Stimulated activated CD4-positive, alpha-beta T cell treated with anti-CD3 and anti-CD28 coated beads, Interleukin-1b, Interleukin-23, amount 100 ng/mL, for 1 hour (primary cell): ENCODE measurements at places on chromosomes 3 and 15.

GRCh38 chr3:15161133-15161532, 44.9 kb upstream of the CAPN7 start:
- DNase-seq = no peak

DNA sequence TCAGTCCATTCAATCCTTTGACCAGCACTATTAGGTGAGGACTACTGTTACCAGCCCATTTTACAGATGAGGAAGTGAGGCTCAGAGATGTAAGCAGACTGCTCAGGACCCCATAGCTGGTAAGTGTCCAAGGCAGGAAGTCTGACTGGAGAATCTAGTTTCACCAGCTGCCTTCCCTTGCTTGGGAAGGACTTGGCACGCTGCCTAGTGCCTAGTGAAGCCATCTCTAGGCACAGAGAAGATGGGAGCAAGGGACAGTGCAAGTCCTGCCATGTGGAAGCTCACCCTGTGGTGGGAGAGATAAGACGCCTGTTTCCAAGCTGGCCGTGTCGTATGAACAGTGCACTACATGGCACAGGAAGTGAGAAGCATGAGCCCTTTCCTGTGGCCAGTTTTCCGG, 111.8 kb upstream of the TMC3 start:
- no peak for DNase-seq

GRCh38 chr3:42547401-42547945, 34.3 kb downstream of the SEC22C start:
- DNase-seq = peak; percentile 26

GRCh38 chr3:80769683-80770082, 991.8 kb downstream of the GBE1 start:
- no peak for DNase-seq

DNA sequence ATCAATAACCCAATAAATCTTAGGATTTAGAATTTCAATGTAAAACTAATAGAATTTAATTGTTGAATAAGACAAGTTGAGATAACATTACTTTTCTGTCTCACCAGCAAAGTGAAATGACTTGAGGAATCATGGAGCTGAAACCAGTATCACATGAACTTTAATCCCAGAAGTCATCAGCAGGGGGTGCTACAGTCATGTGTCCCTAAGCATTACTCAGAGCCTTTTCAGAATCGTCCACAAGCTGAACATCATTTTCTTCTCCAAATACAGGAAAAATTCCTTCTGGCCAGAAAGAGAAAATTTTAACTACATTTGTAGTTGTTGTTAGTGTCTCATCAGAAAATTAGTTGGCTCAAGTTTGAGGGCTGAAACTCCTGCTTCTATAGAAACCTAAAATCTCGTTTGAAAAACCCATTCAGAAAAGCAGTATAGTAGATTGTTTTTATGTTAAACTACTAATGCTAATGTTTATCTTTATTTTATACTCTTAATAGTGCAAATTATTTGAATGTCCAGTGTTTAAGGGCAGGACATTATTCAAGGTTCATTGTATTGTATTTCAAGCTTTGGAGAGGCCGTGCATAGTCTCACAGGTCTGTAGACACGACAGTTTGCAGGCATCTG, 384.1 kb downstream of the PLOD2 start:
- DNase-seq = no peak

GRCh38 chr15:70084461-70084860, 13.3 kb downstream of the TLE3 start:
- DNase-seq = no peak

- DNase-seq = no peak
Observed at GRCh38 chr3:156814295-156814694, 11.9 kb upstream of the LEKR1 start.

- no peak for DNase-seq
Observed at GRCh38 chr3:37124435-37124834, 49.9 kb downstream of the LRRFIP2 start.

DNA sequence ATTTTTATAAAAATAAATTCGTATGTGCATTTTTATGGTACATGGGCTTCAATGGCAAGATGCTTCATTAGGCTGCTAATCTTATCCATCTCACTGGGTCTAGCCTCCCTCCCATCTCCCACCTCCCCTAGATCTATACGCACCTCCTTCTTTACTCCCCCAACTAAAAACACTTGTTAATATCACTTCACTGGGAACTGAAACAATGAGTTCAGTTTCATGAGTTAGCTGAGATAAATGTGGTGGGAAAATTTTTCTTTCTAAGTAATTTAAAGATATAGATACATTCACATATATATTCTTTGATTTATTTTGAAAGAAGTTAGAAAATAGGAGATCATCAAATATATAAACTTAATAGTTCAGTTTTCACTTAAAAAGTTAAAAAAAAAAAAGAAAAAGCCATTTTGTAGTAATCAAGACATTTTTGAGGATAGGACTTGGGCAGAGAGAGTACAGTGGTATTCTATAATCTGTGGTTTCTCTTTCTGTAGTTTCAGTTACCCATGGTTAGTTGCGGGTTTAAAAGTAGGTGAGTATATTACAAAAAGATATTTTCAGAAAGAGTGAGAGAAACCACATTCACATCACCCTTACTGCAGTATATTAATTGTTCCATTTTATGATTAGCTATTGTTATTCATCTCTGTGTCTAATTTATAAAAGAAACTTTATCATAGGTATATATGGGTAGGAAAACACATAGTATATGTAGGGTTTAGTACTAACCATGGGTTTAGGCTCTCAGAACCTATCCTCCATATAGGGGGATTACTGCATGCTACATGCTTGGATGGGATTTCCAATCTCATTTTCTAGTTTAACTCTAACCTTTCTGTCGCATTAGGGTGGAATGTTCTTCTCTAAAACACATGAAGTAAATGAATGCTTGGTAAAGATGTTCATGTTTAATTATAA, 316.0 kb upstream of the CBLB start:
- DNase-seq = no peak

DNA sequence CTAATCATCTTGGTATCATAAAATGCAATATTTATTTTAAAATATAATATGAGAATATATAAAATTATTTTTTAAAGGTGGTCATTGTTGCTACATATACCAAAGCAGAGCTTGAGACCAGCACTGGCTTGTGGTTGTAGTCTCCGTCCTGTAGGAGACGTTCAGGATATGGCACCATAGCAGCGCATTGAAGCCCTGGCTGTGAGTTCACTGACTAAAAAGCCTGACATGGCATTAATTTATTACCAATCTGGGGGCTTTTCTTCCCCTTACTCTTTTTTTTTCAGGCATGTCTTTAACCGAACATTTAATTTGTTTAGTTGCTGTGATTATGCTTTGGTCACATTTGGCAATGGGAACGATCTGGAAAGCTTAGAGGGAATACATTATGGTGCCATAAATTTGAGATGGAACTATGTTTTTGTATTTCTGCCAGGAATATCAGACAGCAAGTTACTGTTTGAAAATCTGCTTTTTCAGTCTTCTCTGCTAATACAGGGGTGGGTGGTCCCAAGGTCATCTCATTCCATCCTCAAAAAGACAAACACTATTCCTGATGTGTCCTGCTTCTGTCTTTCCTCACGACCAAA, 108.5 kb downstream of the ZIC4 start:
- no peak for DNase-seq

GRCh38 chr15:69489073-69489571, 36.5 kb downstream of the RPLP1 start:
- DNase-seq = no peak

GRCh38 chr3:150412561-150413231, 4.6 kb downstream of the TSC22D2 start:
- DNase-seq = no peak

- no peak for DNase-seq
Observed at GRCh38 chr3:65006300-65006739, 318.5 kb upstream of the ADAMTS9 start.

GRCh38 chr15:50134524-50135024, 15.5 kb upstream of the ATP8B4 start:
- DNase-seq = no peak

DNA sequence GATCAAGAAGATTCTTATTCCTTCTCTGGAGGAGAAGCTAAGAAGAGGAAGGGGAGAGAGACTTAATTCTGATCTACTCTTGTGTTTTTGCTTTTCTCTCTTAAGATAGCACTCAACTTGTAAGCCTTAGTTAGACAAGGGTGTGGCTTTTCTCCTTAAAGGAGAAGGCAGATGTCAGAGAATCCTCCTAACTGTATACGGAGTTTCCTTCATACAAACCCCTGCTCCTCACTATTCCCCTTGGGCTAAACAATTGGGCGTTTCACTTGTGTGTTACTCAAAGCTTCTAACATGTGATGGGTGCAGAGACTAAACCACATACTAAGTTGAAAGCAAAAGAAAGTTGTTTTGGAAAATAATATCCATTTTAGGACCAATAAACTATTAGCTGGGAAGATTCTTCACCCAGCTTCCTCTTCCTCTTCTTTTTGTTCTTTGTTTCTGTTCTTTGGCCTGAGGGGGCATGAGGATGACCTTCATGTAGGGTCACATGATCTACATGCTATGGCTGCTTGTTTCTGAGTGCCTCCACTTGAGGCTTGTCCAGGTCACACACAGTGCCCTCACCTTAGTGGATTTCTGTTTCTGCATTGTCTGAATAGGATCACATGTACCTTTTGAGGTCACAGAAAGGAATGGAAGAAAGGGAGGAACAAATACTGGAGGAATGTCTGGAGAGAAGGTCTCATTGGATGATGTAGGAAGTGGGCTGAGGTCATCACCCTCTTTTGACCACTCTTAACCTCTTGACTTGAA, 14.6 kb downstream of the SPINK8 start:
- DNase-seq = no peak

DNA sequence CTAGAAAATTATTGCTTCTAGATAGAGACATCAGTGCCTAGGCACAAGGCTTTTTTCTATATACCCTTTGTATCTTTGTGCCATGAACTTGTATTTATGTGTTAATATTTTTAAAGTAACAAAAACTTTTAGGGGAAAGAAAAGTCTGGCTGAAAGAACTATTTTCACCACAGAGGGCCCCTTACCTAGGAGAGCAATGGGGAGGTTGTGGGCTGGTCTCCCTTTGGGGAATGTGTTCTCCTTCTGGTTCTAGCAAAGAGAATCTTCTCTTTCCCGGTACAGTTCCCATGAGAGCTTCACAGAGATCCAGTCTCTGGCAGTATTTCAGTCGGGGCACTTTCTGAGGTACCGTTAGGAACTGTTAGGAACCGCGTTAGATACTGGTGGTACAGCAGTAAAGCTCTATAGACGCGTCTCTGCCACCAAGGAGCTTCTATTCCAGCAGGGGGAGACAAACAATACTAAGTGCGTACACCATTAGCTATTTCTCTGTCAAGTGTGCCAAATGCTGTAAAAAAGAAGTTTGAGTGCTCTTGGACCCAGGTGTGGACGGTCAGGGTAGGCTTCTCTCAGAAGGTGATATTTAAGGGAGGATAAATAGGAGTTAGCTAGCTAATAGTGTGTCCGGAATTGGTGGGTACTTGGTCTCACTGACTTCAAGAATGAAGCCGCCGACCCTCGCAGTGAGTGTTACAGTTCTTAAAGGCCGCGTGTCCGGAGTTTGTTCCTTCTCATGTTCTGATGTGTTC, 4.6 kb upstream of the EPB42 start:
- no peak for DNase-seq

DNA sequence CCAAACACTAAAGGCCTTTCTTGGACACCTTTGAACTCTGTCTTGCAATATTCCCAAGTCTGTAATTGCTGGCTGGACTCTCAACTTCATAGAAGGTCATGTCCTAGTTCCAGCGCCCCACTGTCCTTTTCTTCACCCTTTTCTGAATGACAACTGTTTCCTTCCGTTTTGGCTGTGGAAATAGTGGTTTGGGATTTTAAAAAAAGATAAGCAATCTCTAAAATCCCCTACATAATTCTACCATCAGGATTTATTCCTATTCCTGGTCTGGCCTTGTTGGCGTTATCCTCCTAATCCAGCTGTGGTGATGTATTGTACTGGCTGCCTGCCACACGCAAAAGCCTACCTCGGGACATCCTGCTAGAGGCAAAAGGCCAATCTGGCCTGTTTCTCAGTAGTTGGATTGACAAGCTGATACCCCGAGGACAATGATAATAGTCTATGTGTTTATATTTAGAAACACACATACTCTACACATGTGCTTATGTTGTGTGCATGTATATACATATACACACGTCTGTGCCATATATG, 440.3 kb upstream of the DPH6 start:
- DNase-seq = no peak

GRCh38 chr15:69653306-69653705, 200.7 kb downstream of the RPLP1 start:
- no peak for DNase-seq
